Stimulated activated CD4-positive, alpha-beta T cell treated with anti-CD3 and anti-CD28 coated beads, Interleukin-12 subunit alpha, Interleukin-12 subunit beta, amount 100 ng/mL, for 48 hours (primary cell): ENCODE measurements at places on chromosomes 3 and 15.

DNA sequence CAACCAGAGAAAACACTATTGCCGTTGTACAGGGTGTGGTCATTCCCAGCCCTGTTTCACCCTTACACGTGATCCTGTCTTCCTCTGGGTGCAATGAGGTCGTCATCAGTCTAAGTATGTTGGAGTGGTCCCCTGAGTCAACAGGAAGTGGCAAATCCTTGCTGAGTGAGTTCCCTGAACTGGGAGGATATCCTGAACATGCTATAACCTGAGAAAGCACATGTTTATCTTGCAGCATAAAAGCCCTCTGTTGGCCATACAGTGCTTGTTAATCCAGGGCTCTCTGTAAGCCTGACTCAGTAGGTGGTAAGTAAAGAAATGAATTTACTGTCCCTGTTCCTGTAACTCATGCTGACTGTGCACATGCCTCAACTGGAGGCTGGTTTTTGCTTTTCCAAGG, 477.8 kb upstream of the RGMA start:
- no peak for DNase-seq

GRCh38 chr3:139670196-139670595, 7.6 kb downstream of the NMNAT3 start:
- DNase-seq, result no peak

DNA sequence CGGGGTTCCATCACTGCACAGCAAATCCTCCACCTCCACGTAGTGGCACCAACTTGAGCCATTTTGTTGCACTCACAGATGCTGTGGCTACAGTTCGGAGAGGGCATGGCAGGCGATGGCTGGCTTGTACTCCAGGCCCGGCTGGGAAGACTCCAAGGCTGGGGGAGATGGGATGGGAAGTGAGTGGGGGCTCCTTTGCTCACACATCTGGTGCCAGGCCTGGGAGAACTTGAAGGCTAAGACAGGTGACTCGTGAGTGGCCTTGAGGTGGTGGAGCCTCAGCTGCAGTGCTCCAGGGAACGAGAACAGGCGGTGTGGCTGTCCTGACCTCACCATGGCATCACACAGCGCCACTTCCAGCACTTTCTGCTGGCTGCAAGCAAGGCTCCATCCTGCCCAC, 87.9 kb downstream of the PLXNA1 start:
- DNase-seq, result no peak

- DNase-seq, result no peak
Measured at GRCh38 chr3:54121414-54122323, 683 bp upstream of the CACNA2D3 start.

- no peak for DNase-seq
Measured at GRCh38 chr3:161449785-161450184, 46.8 kb upstream of the OTOL1 start.
